Smooth muscle cell of bladder (primary cell): ENCODE measurements at places on chromosomes 5 and 9. TPM values are rescaled to one million over a fixed set of nuclear protein-coding genes. Genes with fewer than 3 reads are reported as not detected.

Gene ARSI
- total RNA-seq = 22.2 and 26.8 TPM in 2 replicates

Gene GHR
- 1.1 and 3.8 TPM in 2 replicates for total RNA-seq

Gene OTP
- not detected in 2 replicates for total RNA-seq

Gene DCAF12
- 7.8 and 9.3 TPM in 2 replicates for total RNA-seq

Gene TMEM252
- not detected in 2 replicates for total RNA-seq
